ENCODE measurements at places on chromosomes 4 and X.

DNA sequence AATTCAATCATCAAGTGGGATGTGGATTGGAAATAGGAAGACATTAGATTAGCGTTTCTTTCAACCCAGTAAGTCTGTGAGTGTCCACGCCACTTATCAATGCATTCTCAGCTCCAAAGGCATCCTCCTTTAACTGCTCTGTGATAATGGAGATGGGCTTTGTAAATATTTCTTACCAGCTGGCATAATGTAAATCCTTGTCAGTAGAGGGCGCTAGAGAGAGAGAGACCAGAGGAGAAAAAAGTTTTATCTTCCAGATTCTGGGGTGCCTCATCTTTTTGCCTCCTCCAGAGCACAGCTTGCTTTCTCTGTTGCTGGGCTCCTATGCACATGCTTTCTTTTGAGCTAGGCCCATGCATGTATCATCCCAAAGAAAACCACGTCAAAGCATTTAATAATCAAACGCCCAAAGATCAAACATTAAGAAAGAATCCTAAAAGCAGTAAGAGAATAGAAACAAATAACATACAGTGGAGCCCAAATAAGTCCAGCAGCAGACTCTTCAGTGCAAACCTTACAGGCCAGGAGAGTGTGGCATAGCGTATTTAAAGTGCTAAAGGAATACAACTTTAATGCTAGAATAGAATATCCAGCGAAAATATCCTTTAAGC is 9.6 kb upstream of the MTMR1 start:
- DNase-seq = peak; percentile 37

- no peak for DNase-seq
Observed at GRCh38 chr4:148737061-148737770, 295.0 kb upstream of the NR3C2 start.

- DNase-seq = no peak
Observed at GRCh38 chr4:4202510-4202909, 24.2 kb downstream of the OTOP1 start.

GRCh38 chr4:188329521-188329920 is 190.3 kb downstream of the TRIML1 start:
- DNase-seq = no peak

DNA sequence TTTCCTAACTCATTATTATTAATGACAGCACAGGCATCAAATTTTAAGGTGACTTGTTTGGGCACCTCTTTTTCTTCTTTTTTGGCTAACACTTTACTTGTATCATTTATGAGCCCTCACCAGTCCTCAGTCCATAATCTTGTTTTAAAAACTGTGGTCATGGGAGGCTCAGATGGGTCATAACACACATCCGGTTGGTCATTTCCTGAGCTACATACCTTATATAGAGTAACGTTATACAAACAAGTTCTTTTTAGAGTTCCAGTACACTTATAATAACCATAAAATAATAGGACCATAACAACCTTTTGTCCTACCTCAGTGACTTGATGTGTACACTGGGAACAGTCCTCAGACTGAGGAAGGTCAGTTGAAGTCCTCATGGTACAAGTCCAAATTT is 21.1 kb upstream of the PLS3 start:
- no peak for DNase-seq

DNA sequence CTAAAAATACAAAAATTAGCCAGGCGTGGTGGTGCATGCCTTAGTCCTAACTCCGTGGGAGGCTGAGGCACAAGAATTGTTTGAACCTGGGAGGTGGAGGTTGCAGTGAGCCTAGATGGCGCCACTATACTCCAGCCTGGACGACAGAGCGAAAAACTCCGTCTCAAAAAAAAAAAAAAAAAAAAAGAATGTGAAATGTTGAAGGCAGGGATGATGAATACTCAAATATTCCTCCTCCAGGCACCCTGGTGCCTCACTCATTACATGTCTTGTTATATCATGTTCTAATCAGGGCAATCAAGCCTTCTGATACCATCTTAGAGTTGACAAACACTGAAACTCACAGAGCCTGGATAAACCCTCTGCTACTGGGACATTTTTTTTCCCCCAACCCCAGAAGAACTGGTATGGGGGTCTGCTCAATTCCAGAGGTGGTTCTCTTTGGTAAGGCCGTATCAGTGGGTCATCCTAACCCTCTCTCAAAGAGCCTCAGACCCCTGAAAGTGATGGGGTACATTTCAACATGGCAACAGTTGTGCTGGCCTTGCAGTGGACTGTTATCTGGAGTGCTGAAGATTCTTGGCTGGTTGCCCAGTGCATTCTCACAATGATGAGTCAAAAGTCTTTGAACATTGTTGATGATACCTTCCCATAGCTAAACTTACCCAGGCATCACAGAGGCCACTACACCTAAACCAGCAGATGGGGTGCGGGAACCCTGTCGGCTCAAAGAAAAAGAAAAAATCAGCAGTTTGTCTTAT is 2.4 kb upstream of the SH3KBP1 start:
- peak; percentile 36 for DNase-seq

- DNase-seq = no peak
Observed at GRCh38 chrX:55169782-55170181, 50.4 kb upstream of the PAGE5 start.

DNA sequence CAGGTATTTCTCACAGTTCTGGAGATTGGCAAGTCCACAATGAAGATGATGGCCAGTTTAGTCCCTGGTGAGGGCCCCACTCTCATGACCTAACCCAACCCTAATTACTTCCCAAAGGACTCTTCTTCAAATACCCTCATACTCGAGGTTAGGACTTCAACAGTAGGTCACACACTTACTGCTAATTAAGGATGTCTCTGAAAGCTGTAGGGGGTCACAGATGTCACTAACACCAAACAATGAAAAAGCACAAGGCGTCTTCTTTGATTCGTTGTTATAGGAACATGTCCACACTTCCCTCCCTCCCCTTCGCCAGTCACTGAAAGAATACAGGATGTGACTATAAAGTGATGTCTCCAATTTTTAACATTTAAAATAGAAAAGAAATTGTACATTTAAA is 309.7 kb downstream of the PACRGL start:
- no peak for DNase-seq

DNA sequence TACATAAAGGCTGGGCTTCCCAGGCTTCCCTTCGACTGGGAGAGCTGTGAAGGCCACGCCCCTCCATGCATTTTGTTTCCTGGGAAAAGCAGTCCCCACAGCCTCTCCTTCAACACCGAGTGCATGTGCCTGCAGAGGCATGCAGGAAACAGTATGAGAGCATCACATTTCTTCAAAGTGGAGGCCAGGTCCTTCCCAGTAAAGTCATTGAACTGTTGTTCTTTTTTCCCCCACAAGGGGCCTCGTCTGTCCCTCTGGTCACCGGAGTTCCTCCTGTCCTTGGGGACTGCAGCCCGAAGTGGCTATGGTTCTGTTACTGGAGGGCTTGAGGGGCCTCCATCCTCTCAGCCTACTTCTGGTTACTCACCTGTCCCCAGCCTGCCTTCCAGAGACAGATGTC is 56.0 kb downstream of the RAI2 start:
- DNase-seq = no peak

DNA sequence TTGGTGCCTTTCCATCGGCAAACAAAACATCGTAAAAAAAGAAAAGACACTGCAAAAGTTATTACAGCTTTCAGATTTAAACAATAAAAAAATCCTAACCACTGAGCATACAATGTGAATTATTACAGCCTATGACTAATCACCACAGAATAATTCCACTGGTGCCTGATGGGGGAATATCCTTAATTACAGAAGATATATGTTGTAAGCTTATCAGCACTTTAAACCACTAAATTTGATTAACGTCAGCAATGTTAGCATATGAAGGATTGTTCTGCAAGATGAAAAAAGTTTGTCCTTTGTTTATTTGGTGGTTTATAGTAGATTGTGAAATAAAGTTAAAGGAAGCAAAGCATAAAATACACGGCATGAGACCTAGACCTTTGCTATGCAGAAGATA is 210.2 kb upstream of the ADAMTS3 start:
- no peak for DNase-seq

DNA sequence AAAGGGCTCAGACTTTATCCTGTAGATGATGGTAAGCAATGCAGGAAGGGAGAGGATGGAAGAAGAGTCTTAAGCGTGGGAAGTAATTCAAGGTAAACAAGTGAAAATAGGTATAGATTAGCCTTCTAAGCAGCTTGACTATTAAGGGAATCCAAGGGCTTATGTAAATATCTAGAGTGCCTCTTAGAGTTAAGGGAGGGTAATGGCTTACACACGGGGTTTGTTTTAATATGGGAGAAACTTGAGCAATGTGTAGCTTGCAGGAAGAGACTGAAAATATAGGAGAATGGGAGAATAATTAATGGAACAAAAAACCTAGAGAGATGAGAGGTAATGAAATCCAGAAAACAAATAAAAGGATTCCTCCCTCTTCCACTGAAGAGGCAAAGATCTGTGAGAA is 12.8 kb upstream of the SAP30 start:
- DNase-seq = no peak

DNA sequence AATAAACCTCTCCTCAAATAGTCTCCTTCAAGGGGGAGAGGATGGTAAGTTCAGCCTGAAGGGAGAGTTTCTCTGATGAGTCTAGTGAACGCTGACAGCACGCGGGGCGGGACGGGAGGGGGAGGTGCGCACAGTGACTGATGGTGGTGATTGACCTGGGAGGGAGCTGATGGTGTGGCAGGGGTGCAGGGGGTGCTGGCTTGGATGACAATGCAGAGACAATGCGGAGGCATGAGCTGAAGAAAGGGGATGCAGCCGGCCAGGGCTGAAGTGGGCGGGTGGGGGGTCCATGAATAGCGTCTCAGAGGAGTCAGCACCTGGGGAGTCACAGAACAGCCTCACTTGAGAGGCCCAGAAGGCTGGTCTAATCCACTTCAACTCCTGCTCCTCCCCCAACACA is 142.5 kb upstream of the PJA1 start:
- DNase-seq = no peak

DNA sequence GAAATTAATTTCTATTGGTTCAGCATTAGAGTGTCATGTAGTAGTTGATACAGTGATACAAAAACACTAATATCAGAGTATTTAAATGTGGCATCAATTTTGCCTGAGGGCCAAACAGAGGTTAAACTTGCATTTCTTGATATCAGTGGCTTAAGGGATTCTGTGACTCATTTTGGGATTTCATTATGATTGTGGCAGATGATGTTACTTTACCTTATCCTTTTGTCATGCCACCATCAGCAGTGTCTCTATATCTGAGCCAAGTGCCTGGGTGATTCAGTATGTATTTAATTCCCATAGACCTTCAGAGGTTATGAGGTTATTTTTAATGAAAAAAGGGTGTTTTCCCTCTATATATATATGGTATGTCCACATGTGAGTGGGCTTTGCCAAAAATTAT is 582.9 kb downstream of the ADGRL3 start:
- DNase-seq = no peak

DNA sequence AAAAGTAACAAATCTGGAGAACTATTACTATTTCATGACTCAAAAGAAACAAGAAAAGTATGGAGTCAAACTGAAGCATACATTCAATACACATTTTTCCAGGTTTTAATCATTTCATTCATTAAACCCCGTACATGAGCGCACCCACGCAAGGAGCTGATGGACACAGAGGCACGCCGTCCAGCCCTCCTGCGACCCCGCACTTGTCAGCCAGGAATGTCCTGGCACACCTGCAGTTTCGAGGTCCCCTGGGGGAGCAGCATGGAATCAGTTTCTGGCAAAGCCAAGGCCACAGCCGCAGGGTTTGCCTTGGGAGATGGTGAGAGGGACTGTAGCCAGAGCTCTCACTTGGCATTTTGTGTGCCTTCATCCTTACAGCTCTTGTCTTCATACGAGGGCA is 12.8 kb upstream of the SLC2A9 start:
- DNase-seq = no peak

- DNase-seq = no peak
Observed at GRCh38 chr4:100428051-100428450, 89.8 kb downstream of the EMCN start.

DNA sequence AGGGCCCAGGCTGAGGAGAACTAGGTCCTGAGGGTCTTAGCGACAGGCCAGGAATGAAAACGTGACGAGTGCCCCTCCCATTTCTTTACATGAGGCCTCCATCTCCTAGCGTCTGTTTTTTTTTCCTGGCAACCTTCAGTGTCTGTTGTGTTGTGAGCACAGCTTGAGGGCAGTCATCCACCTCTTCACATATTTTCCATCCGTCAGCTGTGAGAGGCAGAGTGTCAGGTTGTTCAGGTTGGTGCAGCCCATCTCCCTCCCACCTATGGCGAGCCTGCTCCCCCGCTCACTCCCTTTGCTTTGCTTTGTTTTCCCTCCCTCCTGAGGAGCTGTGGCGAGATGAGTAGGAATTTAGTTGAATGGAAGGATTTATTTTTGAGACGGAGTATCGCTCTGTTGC is 51.7 kb upstream of the CHRNA9 start:
- DNase-seq = no peak

GRCh38 chr4:153538487-153539357 is 72.6 kb downstream of the TMEM131L start:
- DNase-seq = no peak

DNA sequence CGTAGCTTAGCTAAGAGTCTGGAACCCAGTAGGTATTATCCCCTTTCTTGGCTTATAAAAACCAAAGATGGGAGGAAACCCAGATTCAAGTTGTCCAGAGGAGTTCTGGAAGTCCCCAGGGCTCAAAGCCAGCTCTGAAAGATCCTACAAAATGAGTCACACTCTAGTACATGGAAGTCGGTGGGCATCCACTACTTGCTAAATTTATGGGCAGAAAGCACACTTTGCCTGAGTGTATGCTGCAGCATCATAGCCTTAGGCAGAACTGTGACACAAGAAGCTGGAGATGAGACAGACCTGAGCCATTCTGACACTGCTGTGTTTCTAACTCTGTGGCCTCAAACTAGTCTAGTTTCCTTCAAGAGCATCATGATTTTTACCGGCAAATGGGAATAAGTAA is 429.3 kb downstream of the AFF2 start:
- DNase-seq = no peak

DNA sequence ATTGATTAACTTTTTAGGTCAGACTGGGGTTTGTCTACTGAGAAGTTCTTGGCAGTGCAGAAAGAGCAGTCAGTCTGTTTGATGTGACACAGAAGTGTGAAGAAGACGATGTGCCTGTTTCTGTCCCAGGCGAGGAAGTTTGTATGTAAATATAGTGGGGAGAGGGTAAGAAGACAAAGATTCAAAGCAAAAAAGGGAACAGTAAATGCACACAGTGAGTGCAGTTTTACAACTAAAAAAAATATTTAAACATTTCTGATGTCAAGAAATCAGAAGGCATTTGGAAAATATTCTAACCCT is 264.9 kb downstream of the RAPGEF2 start:
- peak; percentile 33 for DNase-seq
